ENCODE measurements at places on chromosomes 11 and 22.

- DNase-seq: no peak
Measured at GRCh38 chr11:119089319-119089718, 4.6 kb downstream of the HMBS start.

DNA sequence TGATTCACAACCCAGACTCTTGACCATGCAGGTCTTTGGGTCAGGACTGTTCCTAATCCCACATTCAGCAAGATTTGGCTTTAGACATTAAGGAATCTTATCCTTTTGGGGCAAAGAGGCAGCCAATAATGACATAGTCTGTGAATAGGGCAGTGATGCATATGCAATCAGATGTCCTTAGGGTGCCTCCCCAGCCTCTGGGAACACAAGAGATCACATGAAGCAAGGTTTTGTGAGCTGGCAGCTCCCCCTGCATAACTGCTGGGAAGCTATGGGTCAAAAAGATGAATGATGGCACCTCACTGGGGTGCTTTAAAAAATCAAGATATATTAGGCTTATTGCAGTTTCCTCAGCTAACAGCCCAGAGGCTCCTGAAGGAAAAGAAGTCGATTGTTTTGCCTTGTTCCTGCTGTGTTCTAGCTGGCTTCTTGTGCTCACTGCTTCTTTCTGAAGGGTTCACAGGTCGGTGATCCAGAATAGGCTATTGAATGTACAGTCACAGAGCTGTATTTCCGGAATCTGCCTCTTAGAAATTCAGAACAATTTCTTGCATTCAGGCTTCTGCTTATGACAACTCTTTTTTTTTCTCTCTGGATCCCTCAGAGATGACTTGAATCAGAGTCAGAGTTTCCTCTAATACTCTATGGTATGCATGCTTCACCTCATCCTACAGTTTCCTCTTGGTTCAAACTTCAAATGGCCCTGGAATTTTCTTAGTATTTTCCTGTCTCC lies 31.7 kb downstream of the INSC start:
- no peak for DNase-seq

GRCh38 chr11:9664276-9665171 lies 647 bp downstream of the SWAP70 start:
- no peak for DNase-seq

DNA sequence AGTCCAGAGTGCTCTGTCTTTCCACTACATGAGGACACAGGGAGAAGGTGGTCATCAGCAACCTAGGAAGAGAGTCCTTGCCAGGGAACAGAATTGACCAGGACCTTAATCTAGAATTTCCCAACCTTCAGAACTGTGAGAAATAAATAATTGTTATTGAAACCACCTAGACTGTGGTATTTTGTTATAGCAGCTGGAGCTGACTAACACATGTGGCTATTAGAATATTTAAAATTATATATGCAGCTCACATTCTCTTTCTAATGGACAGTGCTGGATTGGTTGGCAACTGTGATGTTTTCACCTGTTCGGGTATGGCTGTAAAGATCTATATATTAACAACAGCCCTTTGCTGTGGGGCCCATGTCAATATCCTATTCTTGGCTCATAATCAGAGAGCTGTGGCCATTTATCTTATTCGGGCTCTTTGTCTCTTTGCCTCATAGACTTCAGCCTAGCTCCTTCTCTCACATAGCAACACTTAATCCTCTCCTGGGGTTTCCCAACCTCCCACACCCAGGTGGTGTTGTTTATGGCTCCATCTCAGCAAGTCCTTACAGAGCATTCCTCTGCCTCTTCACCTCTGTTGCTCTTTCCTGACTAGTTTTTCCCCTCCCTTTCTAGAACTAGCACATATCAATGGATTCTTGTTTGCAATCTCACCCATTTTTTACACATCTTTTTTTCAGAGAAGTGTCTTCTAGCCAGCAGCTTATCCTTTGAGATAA lies 46.4 kb upstream of the AMOTL1 start:
- DNase-seq: peak; percentile 48

- DNase-seq: no peak
Measured at GRCh38 chr11:34757026-34757451, 136.1 kb downstream of the EHF start.

GRCh38 chr11:46649180-46649738 lies 31.9 kb downstream of the ATG13 start:
- DNase-seq: no peak

GRCh38 chr11:75677275-75677674 lies 8.4 kb upstream of the MAP6 start:
- DNase-seq: no peak

GRCh38 chr11:110829873-110830272 lies 117.6 kb upstream of the ARHGAP20 start:
- DNase-seq: no peak

- no peak for DNase-seq
Measured at GRCh38 chr22:42695294-42695693, 25.4 kb downstream of the A4GALT start.

DNA sequence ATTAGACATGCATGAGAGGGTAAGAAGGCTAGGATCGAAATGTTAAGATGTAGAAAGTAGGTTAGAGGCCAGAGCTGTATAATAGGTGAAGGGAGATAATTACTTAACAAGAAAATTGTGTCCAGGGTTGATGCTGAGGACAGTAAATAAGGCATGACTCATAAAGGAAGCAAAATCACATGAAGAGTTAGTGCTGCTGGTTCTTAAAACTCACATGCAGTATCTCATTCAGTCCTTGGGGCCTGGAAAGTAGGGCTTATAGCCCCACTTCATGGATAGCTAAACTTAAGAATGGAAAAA lies 130.2 kb downstream of the NCAM1 start:
- no peak for DNase-seq

DNA sequence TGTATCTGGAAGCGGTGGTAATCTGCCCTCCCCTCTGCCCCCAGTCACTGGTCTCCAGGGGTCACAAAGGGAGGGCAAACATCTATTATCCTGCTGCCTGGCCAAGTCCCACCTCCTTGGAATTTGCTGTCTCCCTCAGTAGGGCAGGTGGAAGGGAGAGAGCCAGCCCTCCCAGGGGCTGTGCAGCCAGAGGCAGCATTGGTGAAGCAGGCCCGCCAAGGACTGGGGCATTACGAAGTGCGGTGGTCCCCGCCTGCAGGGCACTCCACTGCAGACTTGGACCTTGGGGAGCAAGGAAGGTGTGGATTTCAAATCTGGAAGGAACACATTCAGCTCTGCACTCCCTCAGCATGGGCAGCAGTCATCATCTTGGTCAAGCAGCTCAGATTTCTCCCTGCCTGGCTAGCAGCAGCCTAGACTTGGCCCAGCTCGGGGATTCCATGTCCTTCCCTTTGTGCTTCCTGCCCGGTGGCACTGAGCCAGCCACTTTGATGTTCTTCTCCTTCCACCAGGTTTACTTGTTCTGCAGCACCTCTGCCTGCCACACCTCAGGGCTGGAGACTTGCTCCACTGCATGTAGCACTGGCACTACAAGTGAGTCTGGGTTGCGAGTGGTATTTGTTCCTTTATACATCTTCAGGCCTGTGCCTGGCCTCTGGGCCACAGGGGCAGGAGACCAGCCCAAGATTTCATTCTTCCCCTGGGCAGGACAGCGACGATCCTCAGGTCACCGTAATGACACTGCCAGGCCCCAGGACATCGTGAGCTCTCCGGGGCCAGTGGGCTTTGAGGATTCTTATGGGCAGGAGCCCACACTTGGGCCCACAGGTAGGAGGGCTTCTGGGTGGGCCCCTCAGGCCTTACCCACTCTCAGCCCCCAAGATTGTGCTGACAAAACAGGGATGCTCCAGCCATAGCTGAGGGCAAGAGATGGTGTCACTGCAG lies 7.4 kb downstream of the ZP1 start:
- no peak for DNase-seq

DNA sequence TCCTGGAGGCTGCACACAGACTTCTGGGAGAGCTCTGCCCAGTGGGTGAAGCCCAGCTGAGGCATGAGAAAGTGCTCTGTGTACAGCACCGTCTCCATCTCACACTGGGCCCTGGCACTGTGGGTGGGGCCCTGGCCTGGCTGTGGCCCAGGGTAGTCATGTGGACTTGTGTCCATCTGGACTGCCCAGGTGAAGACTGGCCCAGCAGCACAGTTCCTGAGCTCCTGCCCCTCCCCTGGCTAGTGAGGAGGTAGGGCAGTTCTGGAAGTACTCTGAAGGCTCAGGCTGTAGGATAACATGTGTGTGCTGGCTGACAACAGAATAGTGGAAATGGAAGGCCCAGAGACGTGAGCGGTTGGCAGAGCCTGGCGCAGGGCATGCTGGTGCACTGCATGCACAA lies 35.4 kb downstream of the RSPH14 start:
- DNase-seq: no peak
